ENCODE measurements at places on chromosomes 16 and 17.

- no peak for DNase-seq
- no peaks in the 10 kb centered on the region for H3K36me3 ChIP-seq
- H3K27me3 ChIP-seq = no peaks in the 10 kb centered on the region
- peak overlapping the region; percentile 38 for H3K27ac ChIP-seq
- H3K4me1 ChIP-seq = no peaks in the 10 kb centered on the region
Measured at GRCh38 chr17:14405189-14405588, 104.3 kb downstream of the HS3ST3B1 start.

DNA sequence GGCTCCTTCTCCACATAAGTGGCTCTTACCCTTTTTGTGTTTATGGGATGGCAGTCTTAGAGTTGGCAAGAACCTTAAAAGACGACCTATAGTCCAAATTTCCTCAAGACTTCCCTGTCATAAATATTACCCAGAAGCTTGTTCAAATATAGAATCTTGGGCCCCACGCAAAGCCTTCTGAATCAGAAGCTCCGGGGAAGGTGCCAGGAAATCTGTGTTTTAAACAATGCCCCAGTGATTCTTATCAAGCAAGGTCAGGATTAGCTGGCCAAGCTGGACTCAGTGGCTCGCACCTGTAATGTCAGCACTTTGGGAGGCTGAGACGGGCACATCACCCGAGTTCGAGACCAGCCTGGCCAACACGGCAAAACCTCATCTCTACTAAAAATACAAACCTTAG, 85.7 kb downstream of the TIMM22 start:
- DNase-seq = no peak
- H3K27ac ChIP-seq = no peak overlapping the region
- no peaks in the 10 kb centered on the region for H3K27me3 ChIP-seq
- peaks cover 12% of the 10 kb centered on the region for H3K4me1 ChIP-seq
- peaks cover 3% of the 10 kb centered on the region for H3K36me3 ChIP-seq
- no peak overlapping the region for H3K4me3 ChIP-seq

DNA sequence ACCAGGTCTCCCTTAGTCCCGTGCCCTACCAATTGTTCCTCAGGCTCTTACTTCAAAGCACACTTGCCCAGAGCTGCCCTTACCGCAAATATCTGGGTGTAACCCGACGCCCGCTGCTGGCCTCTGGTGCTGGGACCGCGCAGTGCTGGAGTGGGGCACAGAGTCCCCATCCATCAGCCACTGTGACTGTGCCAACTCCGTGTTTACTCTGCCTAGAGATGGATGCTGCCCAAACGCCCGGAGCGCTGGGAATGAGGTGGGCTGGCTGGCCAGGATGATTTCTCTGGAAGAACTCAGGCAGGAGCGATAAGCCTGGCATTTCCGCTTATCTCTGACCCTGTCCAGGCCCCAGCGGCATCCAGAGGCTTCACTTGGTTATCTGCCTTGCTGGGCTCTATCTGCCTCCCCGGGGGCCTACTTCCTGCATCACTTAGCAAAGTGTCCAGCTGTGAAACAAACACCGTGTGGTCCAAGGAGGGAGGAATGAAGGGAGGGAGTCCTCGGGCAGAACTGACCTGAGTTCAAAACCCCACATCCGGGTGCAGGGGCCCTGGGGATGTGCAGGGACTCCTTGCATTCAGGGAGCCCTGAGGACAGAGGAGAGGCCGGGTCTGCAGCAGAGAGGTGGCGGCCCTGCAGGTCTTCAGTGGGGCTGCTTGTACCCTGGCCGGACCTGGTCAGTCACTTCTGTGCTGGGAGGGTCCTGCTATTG, 9.4 kb upstream of the MYLK3 start:
- no peaks in the 10 kb centered on the region for H3K27me3 ChIP-seq
- no peak overlapping the region for H3K27ac ChIP-seq
- peaks cover 20% of the 10 kb centered on the region for H3K4me1 ChIP-seq

DNA sequence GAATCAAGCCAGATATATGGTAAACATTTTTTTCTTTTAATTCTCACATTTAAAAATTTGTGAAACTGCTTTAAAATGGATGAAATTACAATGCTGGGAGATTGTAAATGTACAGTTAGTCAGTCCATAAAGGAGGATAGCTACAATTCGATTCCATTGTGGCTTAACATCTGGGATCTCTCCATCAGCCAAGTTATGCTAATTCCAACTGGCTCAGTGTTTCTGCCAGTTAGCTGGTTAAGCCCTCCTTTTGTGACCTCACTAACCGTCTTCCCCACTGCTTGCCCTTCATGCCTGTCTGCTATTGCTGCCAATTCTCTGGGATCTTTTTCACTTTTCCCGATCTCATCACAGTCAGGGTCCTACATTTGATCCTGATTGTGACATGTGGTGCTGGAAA, 1347.6 kb downstream of the CDH11 start:
- H3K4me3 ChIP-seq = no peak overlapping the region
- no peak for DNase-seq
- no peak overlapping the region for H3K27ac ChIP-seq
- H3K36me3 ChIP-seq = no peaks in the 10 kb centered on the region

DNA sequence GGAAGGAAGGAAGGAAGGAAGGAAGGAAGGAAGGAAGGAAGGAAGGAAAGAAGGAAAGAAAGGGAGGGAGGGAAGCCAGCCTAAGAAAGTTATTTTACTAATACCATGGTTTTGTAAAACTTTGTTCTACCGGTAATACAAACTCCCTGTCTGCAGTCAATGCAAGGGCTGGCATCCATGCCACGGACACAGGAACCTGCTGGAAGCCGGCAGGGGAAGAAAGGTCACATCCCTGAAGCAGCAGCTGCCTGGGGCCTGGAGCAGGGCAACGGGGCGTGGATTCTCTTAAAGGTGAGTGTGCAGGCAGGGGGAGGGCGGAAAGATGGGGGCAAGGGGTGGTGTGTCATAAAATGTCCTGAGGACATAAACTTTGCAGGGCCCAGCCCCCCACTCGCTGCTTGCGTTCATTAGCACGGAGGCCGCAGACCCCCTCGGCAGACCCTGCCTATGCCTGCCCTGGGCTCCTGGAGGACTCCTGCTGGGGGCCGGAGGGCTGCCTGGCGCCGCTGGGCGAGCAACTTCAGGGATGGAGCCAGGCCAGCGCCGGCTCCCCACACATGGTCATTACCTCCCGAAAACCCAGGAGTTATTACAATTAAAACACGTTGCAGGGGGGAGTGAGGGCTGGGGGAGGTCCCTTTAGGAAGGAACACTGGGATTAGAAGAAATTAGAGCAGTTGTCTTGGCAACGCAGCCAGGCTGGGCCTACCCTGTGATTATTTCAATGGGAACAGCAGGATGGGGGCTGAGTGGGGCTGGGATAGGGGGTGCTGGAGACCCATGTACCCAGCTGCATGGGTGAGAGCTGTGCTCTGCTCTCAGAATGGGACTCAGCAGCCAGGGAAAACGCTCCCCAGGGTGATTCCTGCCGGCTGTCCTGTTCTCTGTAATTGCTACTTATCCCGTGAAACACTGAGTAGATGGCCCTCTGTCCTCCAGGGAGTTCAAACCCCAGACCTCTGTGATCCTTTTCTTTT, 257.9 kb downstream of the SOX9 start:
- H3K36me3 ChIP-seq = no peaks in the 10 kb centered on the region
- H3K4me1 ChIP-seq = peaks cover 26% of the 10 kb centered on the region
- no peak overlapping the region for H3K27ac ChIP-seq
- H3K27me3 ChIP-seq = no peaks in the 10 kb centered on the region

DNA sequence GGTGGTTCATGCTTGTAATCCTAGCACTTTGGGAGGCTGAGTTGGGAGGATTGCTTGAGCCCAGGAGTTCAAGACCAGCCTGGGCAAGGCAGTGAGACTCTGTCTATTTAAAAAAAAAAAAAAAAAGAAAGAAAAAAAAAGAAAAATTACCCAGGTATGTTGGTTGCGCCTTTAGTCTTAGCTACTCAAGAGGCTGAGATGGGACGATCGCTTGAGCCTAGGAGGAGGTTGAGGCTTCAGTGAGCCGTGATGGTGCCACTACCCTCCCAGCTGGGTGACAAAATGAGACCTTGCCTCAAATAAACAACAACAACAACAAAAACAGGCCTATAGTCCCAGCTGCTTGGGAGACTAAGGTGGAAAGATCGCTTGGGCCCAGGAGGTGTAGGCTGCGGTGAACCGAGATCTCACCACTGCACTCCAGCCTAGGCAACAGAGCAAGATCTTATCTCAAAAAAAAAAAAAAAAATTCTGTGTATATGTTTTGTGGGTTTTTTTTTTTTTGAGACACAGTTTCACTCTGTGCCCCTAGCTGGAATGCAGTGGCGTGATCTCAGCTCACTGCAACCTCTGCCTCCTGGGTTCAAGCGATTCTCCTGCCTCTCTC, 12.5 kb upstream of the ANKRD40CL start:
- H3K27ac ChIP-seq = no peak overlapping the region
- peaks cover 6% of the 10 kb centered on the region for H3K4me1 ChIP-seq
- DNase-seq = no peak
- no peaks in the 10 kb centered on the region for H3K36me3 ChIP-seq
- no peak overlapping the region for H3K4me3 ChIP-seq

DNA sequence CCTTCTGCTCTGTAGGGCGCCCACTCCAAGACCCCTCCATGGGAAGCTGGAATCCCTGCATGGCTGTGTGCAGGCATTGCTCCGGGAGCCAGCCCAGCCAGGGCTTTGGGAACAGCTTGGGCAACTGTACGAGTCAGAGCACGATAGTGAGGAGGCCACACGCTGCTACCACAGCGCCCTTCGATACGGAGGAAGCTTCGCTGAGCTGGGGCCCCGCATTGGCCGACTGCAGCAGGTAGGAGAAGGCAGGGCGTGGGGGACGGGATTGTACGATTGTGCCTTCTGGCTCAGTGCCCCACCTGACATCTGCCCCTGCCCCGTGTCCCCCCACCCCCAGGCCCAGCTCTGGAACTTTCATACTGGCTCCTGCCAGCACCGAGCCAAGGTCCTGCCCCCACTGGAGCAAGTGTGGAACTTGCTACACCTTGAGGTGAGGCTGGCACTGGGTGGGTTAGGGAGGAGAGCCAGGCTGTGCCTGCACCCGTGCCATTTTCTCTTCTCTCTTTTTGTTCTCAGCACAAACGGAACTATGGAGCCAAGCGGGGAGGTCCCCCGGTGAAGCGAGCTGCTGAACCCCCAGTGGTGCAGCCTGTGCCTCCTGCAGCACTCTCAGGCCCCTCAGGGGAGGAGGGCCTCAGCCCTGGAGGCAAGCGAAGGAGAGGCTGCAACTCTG, 8.7 kb upstream of the TMEM88 start:
- peaks cover 26% of the 10 kb centered on the region for H3K4me1 ChIP-seq
- H3K27ac ChIP-seq = no peak overlapping the region
- H3K27me3 ChIP-seq = peaks cover 3% of the 10 kb centered on the region
- H3K4me3 ChIP-seq = peak overlapping the region; percentile 61

DNA sequence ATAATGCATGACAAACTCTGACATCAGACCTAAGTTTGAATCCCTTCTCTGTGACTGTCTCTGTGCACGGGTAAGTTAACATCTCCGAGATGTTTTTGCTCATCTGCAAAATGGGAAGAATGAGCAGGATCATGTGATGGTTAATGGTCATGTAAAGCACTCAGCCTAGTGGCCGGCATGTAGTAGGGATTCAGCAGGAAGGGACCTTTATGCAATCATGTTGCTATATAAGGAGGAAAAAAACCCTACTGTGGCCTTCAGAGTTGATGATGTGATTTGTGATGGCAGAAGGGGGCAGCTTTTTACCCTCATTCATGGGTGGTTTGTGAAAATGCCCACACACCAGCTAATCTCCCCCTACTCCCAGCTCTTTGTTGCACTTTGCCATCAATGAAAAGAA, 24.1 kb downstream of the CLEC16A start:
- H3K4me1 ChIP-seq = peaks cover 24% of the 10 kb centered on the region
- H3K4me3 ChIP-seq = no peak overlapping the region
- peaks cover 2% of the 10 kb centered on the region for H3K36me3 ChIP-seq
- H3K27ac ChIP-seq = no peak overlapping the region

DNA sequence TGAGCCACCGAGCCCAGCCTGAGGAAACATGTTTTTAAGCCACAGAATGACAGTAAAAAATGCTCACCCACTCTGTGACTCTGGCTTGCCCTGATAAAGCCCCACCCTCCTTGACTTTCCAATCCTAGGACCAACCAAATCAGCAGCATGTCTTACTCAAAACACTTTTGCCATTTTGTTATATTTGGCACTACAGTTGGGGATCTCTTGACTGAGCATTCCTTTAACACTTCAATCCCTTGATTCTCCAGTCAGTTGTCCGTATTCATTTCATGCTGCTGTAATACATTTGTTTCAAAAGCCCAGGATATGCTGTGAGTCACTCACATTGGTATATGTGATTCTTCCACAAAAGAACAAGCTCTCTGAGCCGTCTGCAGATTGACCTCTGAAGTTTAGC, 8.2 kb downstream of the MYH3 start:
- no peaks in the 10 kb centered on the region for H3K36me3 ChIP-seq
- no peak for DNase-seq
- H3K4me3 ChIP-seq = no peak overlapping the region
- H3K27me3 ChIP-seq = no peaks in the 10 kb centered on the region
- H3K4me1 ChIP-seq = no peaks in the 10 kb centered on the region

GRCh38 chr16:28845293-28845692, 855 bp downstream of the TUFM start:
- H3K27ac ChIP-seq = peak overlapping the region; percentile 93
- no peak for DNase-seq
- peak overlapping the region; percentile 98 for H3K4me3 ChIP-seq
- H3K36me3 ChIP-seq = peaks cover 9% of the 10 kb centered on the region

- no peak overlapping the region for H3K4me3 ChIP-seq
- DNase-seq = no peak
- no peak overlapping the region for H3K27ac ChIP-seq
- H3K4me1 ChIP-seq = peaks cover 14% of the 10 kb centered on the region
Measured at GRCh38 chr17:65163990-65164495, 26.9 kb downstream of the RGS9 start.

DNA sequence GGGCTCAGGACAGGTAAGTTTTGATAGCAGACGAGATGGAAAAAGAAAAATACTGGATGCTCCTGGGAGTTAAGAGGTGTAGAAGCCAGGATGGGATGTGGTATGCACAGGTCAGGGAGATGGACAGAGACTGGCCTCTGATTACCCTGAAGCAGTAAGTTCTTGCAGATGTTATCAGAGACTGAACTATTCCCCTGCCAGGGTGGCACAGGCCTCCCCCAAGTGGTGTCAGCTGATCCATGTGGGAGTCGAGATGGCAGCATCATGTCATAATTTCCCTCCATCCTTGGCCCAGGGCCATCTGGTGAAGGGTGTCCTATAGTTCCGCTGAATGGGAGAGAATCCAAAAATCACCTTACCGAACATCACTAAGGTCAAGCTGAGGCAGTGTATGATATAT, 14.1 kb upstream of the NKD1 start:
- no peak for DNase-seq
- no peak overlapping the region for H3K4me3 ChIP-seq
- peaks cover 13% of the 10 kb centered on the region for H3K4me1 ChIP-seq
- peaks cover 4% of the 10 kb centered on the region for H3K36me3 ChIP-seq
